ENCODE measurements at places on chromosomes 3 and 15.

DNA sequence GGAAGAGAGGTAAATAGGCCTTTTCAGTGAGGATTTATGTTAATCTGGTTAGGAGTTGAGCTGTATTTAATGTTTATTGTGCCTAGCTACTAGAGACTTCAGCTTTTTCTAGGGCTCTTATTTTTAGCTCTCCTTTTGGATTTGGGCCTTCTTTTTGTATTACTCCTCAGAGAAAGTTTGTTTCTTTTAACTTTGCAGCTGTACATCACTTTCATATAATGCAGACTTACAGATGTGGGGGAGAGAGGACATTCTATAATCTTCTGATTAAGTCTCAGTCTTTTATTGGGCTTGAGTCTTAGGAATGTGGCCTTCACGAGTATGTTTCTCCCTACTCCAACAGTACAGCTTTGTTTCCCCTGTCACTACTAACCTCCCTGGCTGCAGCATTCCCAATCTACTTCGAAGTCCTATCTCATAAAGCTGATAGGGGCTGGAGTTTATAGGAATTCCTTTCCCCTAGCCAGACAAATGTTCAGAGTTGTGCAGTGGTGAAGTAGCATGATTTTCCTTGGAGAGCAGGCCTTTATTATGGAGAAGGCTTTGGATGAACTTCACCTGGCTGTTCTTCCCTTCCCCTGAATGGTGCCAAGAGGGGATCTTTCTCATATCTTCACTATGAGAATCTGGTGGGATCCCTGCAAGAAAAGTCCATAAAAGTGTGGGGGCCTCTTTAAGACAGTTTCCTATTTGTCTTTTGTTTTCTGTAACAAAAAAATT lies 82.2 kb upstream of the CBLB start:
- DNase-seq = no peak

- DNase-seq = no peak
Measured at GRCh38 chr15:35197754-35198153, 112.7 kb upstream of the NANOGP8 start.

DNA sequence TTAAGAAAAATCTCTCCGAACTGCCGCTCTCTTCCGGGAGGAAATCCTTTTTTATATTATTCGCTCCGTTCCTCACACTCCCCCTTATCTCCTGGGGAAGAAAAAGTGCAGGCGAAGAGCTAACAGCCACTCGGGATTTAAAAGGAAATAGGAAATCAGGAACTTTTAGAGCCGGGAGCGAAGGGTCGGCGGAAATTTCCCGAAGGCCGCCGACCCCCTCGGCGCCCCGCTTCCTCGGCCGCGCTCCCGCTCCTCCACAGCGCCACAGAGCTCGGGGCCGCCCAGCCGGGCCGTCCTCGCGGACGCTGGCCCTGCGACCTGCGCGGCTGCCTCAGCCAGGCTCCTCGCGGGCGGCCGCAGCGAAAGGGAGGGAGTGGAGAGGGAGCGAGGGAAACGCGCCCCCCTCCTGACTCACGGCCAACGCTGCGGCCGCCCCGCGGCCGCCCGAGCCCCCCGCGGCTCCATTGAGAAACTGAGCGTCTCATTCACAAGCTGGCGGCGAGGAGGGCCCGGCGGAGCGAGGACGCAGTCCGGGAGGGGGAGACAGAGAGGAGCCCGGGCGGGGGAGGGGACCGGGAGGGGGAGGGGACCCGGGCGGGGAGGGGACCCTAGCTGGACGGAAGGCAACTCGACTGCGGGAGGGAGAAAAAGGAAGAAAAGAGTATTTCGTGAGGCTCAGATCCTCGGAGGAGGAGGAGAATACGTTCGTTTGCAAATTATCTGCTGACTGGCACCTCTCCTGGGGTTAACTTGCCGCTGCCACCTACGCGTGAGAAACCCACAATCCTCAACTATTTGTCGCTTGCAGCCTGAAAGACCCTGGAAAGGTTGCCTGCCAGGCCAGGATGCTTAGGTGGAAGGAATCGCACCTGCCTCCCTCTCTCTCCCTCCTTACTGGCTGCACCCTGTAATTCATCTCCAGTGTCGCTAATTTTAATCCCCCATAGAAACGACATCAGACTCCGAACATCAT lies at the start of gene PTPN9:
Gene PTPN9 (minus strand): TSS at position 368 of the 973 bp plus-strand sequence. CDS start 539 bp downstream, outside the sequence.
- DNase-seq = peak; percentile 61

- DNase-seq = no peak
Measured at GRCh38 chr15:82856397-82857170, 47.2 kb downstream of the WHAMM start.

GRCh38 chr15:55518641-55519040 lies 10.6 kb upstream of the DNAAF4 start:
- no peak for DNase-seq

Data from activated CD4-positive, CD25-positive, alpha-beta regulatory T cell treated with anti-CD3 and anti-CD28 coated beads, Interleukin-2, amount 50 U/mL, for 16 hours (primary cell).